ENCODE measurements at places on chromosomes 1 and 21.

DNA sequence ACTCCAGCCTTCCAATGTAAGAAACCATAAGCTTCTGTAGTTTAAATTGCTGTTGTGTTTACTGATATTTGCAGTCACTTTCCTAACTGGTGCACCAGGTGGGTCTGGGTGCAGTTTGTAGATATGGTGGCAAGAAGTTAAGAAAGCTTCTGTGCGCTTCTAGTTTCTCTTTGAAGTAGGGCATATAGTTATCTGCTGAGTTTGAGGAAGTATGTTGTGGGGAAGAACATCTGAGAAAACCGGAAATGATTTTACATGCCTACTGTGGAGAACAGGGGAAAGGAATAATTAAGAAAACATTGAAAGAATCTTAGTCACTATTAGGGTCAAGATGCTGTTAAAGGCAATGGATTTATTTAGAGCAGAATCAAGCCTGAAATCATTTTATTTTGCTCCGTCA lies 14.9 kb upstream of the SLC44A5 start:
- no peak for DNase-seq

GRCh38 chr21:41052820-41053555 lies 115.0 kb upstream of the BACE2 start:
- DNase-seq = no peak

- no peak for DNase-seq
Measured at GRCh38 chr1:109912214-109912861, 1.7 kb downstream of the CSF1 start.

- DNase-seq = no peak
Measured at GRCh38 chr1:157403608-157404007, 148.7 kb downstream of the FCRL5 start.

GRCh38 chr1:64486193-64486592 lies 16.3 kb downstream of the CACHD1 start:
- DNase-seq = no peak

GRCh38 chr1:98197356-98197755 lies 276.5 kb upstream of the DPYD start:
- DNase-seq = no peak

- no peak for DNase-seq
Measured at GRCh38 chr1:71399594-71399993, 318.8 kb upstream of the ZRANB2 start.

DNA sequence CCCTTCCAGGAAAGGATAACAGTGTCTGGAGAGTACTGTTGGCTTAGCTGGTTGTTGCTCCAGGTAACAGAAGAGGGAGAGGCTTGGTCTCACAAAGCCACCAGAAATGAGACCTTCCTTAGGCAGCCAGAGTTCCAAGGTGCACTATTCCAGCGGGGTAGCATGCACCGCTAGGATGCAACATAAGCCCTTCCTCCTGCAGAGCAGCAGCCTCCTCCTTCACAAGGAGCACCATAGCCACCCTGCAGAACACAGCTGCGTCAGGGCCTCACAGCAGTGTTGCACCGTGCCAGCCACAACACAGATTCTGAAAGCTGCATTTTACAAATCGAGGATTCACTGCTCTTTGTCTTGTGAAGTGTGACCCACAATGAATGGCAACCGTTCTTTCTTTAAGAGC lies 142.0 kb downstream of the CLIC6 start:
- DNase-seq = no peak

- DNase-seq = no peak
Measured at GRCh38 chr1:171212607-171213351, 27.7 kb downstream of the FMO2 start.

DNA sequence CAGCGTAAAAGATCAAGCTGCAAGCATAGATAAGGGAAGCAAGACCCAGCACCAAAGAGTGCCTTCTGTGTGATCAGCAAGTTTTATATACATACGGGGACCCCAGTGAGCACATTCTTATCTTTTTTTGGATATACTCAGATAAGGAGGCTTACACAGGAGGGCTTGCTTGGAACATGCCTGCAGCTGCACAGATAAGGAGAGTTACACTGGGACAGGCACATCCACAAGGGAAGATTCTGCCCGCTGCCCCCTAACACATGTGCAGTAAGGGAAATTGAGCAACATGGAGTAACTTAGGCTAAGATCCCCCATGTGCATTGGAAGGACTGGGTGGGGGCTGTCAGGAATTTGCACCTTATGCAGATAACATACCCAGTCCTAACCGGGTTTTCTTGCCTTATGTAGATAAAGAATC lies 1334.8 kb downstream of the MRPL39 start:
- DNase-seq = no peak

GRCh38 chr1:76939050-76939816 lies 72.0 kb downstream of the ST6GALNAC5 start:
- DNase-seq = no peak

DNA sequence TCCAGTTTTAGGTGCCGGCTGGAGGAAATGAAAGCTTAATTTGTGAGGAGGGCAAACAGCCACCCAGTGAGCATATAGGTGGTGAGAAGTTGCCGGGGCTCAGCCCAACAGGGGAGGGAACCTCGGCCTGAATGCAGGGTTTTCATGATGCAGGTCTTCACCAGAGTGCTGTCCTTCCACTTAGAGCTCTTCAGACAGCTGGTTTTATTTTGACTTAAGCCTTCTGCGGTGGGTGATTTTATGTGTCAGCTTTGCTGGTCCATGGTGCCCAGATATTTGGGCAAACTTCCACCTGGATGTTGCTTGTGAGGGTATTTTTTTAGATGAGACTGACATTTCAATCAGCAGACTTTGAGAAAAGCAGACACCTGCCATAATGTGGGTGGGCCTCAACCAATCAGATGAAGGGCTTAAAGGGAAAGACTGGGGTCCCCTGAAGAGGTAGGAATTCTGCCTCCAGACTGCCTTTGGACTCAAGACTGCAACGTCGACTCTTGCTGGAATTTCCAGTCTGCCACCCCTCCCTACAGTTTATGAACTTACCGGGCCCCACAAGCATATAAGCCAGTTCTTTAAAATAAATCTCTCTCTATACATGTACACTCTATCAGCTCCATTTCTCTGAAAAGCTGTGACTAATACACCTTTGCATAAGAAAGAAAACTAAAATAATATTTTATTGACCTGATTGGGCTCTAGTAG lies 72.8 kb downstream of the RHOU start:
- no peak for DNase-seq

- DNase-seq = no peak
Measured at GRCh38 chr1:161890574-161890973, 124.5 kb downstream of the ATF6 start.

GRCh38 chr1:102045752-102046151 lies 49.0 kb upstream of the OLFM3 start:
- DNase-seq = no peak

DNA sequence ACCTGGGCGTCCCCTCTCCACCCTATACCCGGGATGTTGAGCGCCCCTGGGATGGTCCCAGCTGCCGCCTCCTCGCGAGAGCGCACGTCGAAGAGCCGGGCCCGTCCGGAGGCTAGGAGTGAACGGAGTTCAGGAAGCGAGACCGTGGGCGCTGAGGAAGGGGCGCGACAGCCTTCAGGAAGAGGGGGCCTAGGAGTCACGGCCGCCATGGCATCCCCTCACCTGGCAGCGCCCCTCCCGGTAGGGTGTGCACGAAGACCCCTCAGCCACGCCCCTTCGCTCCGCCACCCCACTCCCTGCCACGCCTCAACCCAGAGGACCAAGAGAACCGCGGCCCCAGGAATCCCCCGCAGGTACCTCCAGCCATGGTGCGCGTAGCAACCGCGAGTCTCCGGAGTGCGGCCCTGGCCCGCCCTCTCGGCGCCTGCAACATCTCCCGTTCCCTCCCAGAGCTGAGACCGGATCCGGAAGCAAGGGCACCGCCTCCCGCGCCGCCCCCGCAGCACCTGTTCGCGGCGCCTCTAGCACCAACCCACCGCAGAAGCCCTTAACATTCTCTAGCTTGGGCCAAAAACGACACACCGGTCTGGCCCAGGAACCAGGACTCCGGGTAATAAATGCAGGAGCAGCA lies at the start of gene TSTD1:
TSTD1 (minus strand) TSS at position 442 of the 631 bp plus-strand sequence; CDS start at position 367, 75 bp downstream.
- DNase-seq = peak; percentile 69

DNA sequence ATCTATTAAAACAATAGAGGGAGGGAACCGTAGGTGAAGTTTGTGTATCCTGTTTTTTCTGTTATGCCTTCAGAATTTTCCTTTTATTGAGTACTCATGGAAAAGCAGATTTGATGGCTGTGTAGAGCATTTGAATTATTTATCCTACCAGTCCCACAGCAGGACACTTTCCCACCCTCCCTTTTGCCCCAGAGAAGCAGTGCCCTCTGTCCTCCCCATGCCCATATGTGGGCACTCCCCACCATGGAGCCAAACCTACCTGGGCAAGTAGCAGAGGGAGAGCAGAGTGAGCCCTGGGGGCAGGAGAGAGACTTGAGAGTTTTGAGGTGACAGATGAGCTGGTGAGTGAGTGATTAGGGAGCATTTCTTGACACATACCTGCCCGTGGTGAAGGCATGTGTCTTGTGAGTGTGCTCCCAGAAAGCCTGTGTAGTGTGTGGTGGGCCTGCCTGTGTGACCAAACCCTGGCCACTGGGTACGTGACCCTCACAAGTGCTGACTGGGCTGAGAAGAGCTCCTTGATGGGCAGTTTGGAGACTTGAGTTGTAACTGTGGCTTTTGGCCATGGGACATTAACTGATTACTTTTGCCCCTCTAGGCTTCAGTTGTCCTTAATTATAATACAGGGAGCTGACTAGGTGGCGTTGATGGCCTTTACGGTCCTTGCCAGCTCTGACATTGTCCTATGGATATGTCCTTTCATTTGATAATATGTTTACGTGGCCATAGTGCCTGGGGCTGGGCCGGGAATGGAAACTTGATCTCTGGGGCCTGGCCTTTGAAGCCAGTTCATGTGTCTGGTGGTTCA lies 3.6 kb downstream of the PSEN2 start:
- DNase-seq = no peak

- no peak for DNase-seq
Measured at GRCh38 chr1:93616996-93617669, 64.5 kb downstream of the BCAR3 start.

- DNase-seq = no peak
Measured at GRCh38 chr21:40318371-40318770, 451.1 kb downstream of the PCP4 start.

DNA sequence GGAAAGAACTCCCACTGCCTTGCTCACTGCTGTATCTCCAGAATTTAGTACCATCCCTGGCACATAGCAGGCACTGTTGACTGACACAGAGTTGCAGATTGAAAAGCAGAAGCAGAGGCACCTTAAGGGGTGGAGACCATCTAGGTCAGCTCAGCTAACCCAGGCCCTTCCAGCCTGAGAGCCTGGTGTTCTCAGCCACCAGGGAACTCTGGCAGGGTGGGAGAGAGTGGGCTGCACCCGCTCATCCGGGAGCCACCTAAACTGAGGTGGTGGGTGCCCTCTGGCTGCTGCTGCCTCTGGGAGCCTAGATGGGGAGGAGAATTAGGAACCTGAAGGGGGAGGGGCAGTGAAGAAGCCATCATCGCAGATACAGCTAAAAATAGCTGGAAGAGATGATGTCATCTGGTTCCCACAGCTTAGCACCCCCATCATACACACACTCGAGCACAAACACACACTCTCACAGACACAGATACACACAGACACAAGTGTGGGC lies 1.5 kb upstream of the TSPAN1 start:
- no peak for DNase-seq

GRCh38 chr21:46100426-46100825 lies 2.5 kb downstream of the COL6A2 start:
- DNase-seq = no peak

DNA sequence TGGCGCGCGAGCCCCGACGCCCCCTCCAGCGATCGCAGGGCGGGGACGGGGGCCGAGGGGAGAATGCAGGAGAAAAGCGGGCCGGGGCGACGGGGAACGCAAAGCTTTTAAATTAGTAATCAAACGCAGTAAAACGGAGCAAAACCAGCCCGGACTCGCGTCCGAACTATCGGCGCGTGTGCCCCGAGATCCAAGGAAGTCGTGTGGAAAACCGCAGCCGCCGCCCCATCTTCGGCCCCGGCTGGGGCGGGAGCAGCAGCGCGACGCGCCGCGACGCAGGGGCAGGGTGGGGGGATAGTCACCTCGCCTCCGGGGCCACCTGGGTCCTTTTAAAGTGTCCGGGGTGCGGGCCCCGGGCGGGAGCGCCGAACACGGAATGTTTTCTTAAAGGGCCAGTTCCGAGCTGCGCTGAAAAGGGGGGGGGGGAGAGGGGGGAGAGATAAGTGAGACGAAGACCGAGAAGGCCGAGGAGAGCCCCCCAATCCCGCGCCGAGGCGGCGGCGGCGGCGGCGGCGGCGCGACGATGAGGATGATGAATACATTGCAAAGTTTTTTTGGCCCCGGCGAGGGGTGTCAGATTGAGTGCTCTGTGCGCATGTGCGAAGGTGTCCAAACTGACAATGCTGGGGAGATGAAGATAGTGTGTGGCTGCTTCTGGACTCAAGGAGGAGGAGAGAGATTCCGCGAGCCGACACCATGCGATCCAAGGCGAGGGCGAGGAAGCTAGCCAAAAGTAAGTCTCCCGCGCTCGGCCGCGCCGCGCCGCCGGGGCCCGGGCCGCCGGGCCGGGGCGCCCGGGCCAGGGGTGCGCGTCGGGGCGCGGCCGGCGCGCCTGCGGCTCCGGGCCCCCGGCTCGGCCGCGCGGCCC lies at the start of gene PRDM16:
PRDM16 (plus strand) TSS at position 640 of the 868 bp plus-strand sequence; CDS start at position 697, 57 bp downstream.
- no peak for DNase-seq

GRCh38 chr1:21574466-21575151 lies 65.4 kb downstream of the ALPL start:
- no peak for DNase-seq

DNA sequence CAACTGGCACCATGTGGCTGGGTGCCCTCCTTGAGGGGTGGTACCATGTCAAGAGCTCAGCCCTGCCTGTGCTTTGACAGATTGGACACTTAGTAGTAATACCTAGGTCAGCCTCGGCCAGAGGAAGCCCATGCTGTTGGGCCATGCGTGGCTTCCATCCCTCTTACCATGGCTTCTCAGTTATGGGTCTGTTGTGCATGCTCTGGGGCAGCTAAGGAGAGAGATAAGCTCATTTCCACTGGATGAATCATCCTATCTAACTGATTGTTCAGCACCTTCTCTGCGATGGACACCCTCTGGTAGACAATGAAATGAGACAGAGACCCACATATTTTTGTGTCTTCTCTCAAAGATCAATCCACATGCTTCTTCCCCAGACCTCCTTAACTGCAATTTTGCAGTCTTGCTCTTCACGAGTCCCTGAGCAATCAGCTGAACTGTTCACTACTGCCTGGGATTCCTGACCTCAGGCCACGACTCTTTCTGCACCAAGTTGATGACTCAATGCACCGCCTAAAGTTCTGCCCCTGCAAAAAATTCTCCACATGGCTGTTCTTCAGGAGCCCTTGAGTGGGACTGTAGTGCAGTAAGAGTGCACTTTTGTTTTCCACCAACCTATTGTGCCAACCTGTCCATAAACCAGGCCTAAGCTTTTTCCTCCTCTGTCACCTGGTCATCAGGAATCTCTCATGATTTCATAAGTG lies 6.9 kb upstream of the TRIM62 start:
- DNase-seq = no peak

- no peak for DNase-seq
Measured at GRCh38 chr1:204419064-204419403, 7.4 kb upstream of the PPP1R15B start.

DNA sequence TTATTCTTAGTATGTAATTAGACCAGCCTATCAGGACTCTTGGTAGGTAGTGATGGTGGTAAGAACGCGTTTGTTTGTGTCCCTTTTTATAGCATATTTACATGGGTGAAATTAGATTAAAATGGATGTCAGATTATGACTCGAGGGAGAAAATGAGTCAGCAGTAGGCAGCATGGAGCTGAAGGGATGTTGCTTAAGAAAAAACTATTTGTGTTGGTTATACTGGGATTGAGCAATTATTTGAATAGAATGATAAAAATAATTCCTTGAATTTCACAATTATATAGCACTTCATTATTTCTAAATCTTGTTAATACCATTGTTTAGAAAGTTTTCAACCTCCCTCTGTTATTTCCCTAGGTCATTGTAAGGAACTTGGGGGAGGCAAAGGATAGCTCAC lies 348.8 kb downstream of the RYR2 start:
- no peak for DNase-seq

Measured in stimulated activated CD4-positive, alpha-beta T cell treated with anti-CD3 and anti-CD28 coated beads, Interleukin-1b, Interleukin-23, amount 100 ng/mL, for 1 hour (primary cell).